ENCODE measurements at places on chromosomes 12 and 14.

DNA sequence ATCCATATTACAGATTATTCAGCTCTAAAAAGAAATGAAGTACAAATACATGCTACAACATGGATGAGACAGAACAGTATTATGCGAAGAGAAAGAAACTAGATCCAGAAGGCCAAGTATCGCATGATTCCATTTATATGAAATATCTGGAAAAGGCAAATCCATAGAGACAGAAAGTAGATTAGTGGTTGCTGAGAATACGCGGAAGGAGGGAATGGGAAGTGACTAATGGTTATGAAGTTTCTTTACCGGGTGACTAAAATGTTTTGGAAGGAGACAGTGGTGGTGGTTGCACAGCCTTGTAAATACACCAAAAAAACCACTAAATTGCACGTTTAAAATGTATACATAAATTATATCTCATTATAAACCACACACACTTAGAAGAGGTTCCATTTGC lies 12.5 kb downstream of the PRDM4 start:
- no peak for DNase-seq

DNA sequence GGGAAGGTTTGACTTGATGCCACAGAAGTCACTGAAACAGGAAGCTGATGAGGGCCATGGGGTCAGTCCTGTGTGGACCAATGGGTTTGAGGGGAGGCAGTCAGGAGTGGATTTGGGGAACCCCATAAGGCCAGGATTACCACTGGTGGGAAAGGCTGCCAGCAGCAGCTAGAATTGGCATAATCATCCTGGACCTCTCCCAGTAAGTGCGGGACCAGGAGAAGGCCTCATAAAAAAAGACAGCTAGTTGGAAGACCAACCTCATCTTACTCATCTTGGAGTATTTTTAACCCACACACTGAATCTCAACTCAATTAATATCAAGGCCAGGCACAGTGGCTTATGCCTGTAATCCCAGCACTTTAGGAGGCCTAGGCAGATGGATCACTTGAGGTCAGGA lies 22.7 kb downstream of the TBX3 start:
- no peak for DNase-seq

DNA sequence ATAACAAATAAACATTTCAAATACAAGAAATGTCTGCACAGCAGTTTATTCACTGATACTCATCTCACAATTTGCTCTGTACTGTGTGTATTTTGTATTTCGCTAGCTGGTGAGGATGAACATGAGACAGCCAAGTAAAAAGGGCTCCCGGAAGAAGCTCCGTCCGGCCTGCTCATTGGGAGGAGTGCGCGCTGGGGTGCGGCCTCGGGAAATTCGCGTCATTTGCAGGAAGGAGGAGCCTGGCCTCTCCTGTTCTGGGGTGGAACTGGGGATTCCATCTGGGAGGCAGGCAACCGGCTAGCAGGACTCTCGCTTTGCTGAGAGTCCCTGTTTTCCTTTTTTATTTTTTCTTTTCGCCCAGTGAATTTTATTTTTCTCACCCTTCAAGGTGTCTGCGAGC lies 368.4 kb upstream of the TMEM132C start:
- DNase-seq = no peak

GRCh38 chr14:87286191-87286590 lies 706.8 kb downstream of the GALC start:
- no peak for DNase-seq

DNA sequence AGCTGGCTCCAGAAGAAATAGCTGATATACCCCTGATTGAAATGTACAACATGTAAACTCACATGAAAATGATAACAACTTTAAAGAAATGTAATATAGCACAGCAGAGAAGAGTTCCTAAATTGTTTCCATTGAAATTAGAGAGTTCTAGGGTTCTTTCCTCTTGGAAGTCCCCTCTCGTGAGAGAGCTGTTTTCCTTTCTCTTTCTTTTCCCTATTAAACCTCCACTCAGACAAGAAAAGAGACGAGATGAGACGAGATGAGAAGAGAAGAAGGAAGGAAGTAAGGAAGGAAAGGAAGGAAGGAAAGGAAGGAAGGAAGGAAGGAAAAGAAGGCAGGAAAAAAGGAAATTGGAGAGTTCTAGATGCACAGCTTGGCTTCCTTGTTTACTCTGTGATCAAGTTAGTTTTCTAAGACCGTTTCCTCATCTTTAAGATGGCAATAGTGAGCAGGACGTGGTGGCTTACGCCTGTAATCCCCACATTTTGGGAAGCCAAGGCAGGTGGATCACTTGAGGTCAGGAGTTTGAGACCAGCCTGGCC lies 11.9 kb downstream of the DRAM1 start:
- DNase-seq = no peak

DNA sequence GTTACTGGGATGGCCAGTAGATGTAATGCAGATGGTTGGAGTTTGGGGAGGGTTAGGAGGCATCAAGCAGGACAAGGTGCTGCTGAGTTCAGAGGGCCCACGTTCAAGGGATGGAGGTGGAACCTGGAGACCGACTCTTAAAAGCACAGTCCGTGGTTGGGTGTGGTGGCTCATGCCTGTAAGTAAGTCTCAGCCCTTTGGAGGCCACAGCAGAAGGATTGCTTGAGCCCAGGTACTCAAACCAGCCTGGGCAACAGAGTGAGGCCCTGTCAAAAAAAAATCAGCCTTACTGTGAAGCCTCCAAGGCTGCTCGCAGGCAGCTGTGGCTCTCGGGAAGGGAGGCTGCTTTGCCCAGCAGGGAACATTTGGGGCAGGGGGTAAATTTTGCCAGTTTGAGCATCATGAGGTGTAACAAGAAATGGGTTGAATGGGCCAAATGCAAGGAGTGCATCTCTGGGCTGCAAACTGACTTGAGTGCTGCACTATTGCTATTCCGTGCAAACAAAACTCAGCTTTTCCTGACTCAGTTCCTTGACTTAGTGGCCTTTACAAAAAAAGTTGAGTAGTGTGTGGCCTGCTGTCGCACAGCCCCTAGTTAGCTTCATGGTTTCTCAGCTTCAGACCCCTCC lies 55.0 kb downstream of the ANAPC7 start:
- DNase-seq = no peak

DNA sequence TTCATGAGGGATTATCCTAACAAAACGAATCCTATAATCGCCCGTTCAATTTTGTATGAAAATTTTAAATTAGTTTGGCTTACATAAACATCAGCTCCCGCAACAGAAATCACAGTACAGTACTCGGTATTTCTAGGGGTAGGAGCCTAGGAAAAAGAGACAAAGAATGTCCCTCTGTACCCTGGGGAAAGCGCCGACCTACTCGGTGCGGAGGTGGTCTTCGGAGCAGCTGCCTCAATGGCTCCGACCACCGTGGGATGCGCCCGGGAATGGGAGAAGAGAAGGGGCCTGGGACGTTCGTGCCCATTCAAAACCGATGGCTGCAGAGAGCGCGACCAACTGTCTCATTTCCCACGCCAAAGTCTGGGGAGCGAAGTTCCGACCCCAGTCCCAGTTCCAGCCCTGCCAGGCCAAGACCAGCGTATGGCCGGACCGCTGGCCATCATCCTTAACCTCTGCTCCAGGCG lies 618 bp downstream of the GNPNAT1 start:
- DNase-seq = no peak

DNA sequence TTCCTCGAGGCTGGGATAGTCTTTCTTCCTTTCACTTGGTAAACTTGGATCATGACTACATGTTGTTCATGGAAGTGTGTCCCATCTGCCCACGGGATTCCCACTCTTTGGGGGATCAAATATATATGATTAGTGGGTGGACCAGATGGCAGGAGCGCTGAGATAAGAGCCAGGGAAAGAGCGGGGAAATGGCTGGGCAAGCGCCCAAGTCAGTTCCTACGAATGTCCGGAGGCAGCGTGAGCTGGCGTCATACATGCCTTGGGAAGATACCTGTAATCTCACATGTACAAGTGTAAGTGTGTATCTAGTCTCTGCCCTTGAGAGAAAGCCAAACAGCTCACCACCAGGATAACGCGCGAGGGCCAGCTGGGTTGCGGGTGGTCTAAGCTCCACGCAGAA lies 62.3 kb downstream of the FZD10 start:
- no peak for DNase-seq

GRCh38 chr14:51006324-51006723 lies 62.0 kb upstream of the PYGL start:
- no peak for DNase-seq

DNA sequence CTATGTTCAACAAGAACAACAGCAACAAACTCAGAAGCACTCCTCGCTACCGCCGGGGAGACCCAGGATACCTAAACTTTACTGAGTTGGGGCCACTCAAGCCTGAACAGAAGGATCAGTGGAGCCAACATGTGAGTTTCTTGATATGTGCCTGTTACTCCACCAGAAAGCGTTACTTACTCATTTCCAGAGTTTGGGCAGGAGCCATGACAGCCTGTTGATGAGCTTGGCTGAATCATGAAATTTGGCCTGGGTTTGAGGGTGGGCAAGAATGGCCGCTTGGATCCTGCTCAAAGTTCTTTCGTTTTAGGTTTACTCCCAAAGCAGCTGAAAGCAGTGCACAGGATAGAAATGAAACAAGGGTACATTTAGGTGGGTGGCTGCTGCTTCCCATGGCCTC lies 12.0 kb upstream of the GALNT6 start:
- DNase-seq = no peak

- no peak for DNase-seq
Observed at GRCh38 chr14:33510991-33511390, 439.9 kb downstream of the EGLN3 start.

GRCh38 chr12:119914666-119915065 lies 37.5 kb upstream of the CIT start:
- DNase-seq = no peak

DNA sequence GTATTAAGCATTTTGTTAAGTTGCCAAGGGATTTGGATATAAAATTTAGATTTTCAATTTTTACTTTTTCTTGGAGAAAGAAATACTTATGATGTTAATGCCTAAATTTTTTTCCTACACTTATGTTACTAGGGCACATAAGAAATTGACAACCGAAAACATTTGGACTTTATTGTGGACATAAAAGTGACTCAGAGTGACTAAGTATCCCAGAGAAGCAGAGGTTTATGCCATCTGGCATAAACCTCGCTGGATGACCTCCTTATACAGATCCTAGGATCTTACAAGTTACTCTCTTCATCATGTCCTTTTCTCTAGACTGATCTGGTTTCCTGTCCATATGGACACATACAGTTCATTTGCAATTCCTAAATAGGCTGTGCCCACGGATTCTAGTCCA lies 89.8 kb downstream of the RERG start:
- DNase-seq = no peak

- no peak for DNase-seq
Observed at GRCh38 chr14:27485193-27485592, 887.4 kb upstream of the NOVA1 start.

DNA sequence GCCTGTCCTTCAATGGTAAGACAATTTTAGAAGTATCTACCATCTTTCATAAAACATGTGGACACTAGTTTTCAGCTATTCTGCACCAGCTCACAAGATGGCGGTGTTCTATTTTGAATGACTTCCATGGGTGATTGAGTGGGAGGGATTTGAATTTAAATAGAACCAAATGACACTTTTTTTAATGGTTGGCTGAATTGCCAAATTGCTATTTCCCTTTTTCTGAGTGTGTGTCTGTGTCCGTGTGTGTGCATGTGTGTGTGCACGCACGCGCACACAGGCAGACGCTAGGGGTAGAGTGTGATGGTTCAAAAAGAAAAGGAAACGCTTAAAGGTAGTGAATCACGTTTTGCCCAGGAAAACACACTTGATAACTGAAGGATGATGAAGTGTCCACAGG lies 362.6 kb downstream of the DAD1 start:
- no peak for DNase-seq

GRCh38 chr14:90454041-90455000 lies 57.5 kb downstream of the CALM1 start:
- peak; percentile 83 for DNase-seq

- DNase-seq = peak; percentile 67
Observed at GRCh38 chr12:64826234-64826633, 1.8 kb downstream of the TBC1D30 start.

GRCh38 chr12:92132288-92132687 lies 13.4 kb downstream of the BTG1 start:
- no peak for DNase-seq

DNA sequence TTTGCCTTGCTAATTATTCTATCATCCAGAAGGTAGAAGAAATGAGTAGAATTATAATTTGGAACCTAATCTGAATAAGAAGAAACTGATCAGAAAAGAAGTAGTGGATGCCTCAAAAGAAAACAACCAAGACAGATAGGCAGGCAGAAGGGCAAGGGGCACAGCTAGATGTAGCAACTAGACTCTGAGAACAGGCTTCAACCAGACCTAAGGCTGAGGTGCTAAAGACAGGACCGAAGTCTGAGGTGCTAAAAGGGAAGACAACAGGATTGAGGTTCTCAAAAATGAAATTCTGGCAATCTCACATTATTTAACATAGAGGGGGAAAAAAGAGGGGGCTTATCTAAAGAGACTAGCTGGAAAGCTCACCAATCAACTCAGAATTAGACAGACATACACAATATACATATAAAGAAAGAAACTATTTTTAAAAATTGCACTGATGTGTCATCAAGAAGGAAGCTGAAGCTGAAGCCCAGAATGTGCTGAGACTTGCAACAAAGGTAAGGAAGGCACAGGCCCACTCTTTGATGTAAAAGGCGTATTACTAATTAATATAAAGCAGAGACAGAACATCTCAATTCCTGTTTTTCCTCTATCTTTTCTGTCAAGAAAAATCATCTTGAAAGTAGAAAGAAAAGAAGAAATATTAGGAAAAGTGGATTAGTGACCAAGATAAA lies 43.8 kb upstream of the CSRNP2 start:
- DNase-seq = no peak

GRCh38 chr14:29569194-29569593 lies 358.5 kb downstream of the PRKD1 start:
- no peak for DNase-seq

- DNase-seq = no peak
Observed at GRCh38 chr14:84646786-84647500, 883.0 kb upstream of the FLRT2 start.

DNA sequence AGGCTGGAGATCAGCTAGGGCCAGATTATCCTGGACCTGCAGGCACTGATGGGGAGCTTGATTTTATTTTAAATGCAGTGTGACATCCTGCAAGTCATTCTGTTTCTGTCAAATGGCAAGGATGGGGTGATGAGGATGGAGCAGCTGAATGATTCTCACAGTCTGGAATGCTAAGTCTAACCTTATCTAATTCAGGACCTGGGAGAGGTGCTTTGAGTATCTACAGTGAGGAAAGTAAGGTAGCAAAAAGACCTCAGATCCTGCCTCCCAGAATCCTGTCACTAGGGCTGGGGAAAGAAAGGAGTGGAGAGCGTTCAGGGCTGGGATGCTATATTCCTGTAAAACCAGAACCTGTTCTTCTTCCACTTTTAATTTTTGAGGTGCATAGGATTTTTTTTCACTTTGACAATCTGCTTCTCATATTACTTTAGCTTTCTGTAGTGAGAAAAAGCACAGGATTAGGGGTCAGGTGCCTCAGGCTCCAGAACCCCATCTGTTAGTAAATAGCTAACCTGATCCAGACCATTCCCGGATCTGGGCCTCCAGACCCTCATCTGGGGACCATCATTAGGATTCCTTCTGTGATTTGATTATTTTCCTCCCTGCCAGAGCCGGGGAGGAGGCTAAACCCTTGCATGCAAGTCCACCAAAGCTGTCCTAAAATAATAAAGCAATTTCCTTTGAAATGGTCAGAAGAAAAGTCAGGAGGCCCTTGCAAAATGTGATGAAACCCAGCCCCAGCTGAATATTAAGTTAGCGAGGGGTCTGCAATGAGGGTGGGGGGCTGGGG lies 54.7 kb downstream of the ASCL1 start:
- DNase-seq = no peak
